Left ventricle myocardium inferior (tissue), 1 donor: ENCODE measurements at places on chromosomes 7 and 10. TPM values are rescaled to one million over a fixed set of nuclear protein-coding genes. Genes with fewer than 3 reads are reported as not detected.

BET1 gene
- total RNA-seq = 14.5 TPM

NPY gene
- total RNA-seq = not detected

DNA sequence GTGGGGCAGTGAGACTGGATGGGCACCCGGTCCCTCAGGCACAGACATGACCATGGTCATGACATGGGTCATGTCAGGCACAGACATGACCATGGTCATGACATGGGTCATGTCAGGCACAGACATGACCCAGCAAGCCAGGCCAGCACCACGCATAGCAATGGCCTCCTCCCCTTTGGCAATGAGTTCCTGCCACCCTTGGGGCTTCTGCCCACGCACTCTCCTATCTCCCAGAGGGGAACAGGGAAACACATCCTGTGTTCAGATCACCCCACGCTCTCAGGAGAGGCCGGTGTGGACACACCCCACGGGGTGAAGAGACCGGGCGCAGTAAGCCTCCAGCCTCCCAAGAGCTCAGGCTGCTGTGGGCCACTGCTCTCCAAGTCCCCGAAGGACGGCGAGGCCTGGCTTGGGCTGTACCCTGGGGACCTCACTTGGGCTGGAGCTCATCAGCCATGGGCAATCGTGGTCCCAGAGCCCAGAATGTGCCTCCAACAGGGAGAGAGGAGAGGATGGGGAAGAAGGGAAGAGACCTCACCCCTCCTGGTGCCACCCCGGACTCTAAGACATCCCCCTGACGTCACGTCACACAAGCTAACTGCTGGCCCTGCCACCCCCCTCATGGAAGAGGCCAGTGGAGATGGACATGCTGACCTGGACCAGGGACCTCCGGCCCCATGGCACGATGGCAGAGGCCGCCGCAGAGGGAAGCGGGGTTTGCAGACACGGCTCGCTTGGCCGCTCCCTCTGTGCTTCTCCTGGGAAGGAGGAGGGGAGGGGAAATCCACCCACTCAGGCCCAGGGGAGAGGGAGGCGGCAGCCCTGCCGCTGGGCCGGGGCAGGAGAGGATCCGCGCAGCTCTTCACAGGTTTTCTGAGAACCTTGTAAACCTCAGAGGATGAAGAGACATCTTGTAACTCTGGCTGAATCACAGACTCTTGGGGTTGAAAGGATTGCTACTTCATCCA lies 269.6 kb downstream of the ELFN1 start:
- DNase-seq = peak; percentile 19

GRCh38 chr7:76048668-76048988 lies 722 bp downstream of the MDH2 start:
- DNase-seq = no peak

GOLGA7B gene
- total RNA-seq = 0.60 TPM

DNA sequence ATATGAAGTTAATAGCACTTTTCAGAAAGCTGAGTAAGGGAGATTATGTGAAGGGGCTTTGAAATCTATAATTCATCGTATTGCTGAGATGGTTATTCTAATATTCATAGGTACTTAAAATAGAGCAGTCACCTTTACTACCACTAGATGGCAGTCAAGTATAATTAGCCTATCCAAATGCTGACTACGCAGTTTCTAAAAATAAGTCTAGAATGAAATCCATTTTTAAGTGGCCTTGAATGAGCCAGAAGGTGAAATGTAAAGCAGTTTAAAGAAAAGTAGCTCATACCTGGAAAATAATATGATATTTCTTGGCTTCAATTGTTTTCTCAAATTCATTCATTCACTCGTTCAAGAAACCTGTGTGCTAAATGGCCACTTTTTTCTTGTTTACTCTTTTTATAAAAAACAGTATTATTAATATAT lies 1277.1 kb downstream of the GATA3 start:
- no peak for DNase-seq

GRCh38 chr7:81190997-81191768 lies 272.3 kb upstream of the SEMA3C start:
- DNase-seq = no peak

DNA sequence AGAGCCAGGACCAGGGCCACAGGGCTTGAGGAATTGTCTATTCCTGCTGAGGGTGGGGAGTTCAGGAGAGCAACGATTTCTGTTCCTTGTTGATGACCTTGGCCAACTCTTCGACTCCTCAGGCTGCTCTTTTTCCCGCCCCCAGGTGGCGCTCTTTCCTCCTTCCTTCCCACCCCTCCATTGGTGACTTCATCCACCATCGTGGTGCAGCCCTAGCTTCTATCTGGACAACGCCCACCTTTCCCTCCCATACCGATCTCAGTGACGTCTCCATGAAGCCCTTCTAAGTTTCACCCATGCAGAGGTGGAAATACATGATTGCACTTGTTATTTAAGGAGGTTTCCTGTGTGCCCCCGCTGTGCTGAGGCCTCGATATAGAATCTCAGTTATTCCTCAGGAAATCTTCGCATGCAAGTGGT lies 22.1 kb upstream of the CARD11 start:
- DNase-seq = no peak

- DNase-seq = no peak
Measured at GRCh38 chr7:1961701-1962276, 271.0 kb downstream of the MAD1L1 start.

DNA sequence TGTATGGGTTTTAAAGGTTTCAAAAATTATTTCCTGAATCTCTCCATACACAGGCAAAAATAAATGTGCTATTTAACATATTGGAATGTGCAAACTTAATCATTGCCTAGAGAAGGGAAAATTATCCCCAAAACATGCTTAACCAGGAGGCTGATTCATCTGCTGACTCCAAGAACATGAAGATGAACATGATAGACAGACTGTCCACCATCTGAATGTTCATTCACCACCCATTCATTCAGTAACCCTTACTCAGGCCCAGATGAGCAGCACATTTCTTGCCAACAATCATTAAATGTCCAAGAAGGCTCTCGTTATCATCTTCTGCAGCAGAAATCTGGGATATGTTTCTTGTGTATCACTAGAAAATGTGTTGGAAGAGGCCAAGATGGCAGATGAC lies 110.6 kb downstream of the PPP1R9A start:
- no peak for DNase-seq

IKZF5 gene
- total RNA-seq = 12.9 TPM

ARHGAP22 gene
- total RNA-seq = 3.8 TPM

- DNase-seq = peak; percentile 47
Measured at GRCh38 chr10:59709395-59710125, at the start of gene SLC16A9. SLC16A9 (minus strand) TSS chr10:59709850; CDS start chr10:59684291, 25,559 bp downstream.

DNA sequence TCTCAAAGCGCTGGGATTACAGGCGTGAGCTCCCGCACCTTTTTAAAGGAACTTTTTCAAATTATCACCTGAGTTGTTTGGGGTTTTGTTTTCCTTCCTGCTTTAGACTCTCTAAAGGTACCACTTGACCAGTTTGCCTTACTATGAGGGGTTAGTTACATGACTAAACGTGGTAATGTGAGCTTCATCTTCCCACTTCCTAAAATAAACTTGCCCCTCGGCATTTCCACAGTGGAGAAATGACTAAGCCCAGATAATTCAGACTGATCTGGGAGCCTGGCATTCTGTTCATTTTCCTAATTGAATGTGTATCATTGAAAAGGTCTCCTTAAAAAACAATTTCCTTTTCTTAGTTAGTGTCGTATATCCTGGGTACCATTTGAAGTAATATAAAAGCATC lies 163.4 kb downstream of the PLXDC2 start:
- DNase-seq = no peak

GRCh38 chr10:9868499-9868898 lies 1149.2 kb upstream of the CELF2 start:
- no peak for DNase-seq

DNA sequence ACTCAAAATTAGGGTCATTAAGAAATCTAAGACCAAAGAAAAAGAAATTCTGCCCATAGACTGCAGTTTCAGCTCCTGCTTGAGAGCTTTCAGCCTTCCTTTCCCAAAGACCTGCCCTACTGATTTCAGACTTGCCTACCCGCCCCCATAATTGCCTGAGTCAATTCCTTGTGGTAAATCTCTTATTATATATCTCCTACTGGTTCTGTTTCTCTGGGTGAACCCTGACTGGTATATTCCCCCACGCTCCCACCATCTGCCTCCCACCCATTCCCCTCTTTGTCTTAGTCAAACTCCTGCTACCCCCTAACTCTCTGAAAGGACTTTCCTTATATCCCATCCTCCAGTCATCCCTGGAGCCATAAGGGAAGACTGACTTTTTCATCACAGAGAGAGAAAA lies 64.7 kb upstream of the MET start:
- no peak for DNase-seq

WEE2 gene
- not detected for total RNA-seq

GRCh38 chr10:70286616-70287015 lies 2.8 kb upstream of the NPFFR1 start:
- no peak for DNase-seq

TAS2R4 gene
- 0.25 TPM for total RNA-seq

- DNase-seq = no peak
Measured at GRCh38 chr10:95429639-95430038, 131.5 kb downstream of the SORBS1 start.

MTG1 gene
- total RNA-seq = 14.0 TPM

DNA sequence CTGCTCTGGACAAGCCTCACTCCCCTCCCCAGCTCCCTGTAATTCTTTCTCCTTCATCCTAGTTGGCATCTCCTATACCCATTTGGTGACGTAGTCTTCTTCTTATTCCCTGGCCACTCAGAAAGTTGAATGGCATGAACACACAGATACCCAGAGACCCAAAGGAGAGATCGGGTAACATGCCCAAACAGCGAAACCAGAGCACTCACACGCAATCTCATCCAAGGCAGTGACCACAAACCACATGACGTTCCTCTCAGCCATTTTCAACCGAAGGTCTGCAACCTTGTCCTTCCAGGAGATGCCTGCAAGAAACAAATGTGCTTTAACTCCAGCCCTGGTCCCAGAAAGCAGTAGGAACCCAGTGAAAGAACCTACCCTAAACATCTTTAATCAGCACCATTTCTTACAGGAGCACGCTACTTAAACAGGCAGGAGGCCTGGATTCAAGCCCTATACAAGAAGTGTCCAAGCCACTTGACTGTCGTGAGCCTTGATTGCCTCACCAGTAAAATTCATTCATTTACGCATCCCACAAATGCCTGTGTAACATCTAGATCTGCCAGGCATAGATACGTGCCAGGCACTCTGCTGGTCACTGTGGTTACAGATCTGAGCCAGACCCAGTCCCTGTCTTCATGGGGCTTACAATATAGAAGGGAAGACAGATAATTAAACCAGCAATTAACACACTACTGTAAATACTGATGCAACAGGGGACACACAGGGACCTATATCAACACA lies 37.1 kb downstream of the XPNPEP1 start:
- no peak for DNase-seq

DNA sequence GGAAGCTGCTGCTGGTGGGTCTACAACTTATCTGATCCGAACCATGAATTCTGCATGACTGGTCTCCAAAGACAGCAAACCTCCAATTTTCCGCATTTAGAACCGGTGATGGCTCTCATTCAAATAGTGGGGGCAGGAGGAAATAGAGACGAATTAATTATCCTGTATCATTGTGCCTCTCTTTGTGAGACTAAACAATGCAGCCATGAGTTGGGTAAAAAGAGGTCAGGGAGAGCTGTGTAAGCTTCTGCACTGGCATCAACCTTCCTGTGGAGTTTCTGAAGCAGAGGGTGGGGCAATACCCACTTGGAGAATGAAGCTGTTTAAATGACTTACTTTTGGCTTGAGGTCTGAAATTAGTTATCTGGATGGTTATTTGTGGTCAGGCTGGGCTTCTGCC lies 266.4 kb downstream of the SORCS3 start:
- DNase-seq = no peak

IRF5 gene
- total RNA-seq = 2.2 TPM

LBX1 gene
- total RNA-seq = not detected

GRCh38 chr7:79292834-79293233 lies 160.6 kb downstream of the MAGI2 start:
- no peak for DNase-seq

DNA sequence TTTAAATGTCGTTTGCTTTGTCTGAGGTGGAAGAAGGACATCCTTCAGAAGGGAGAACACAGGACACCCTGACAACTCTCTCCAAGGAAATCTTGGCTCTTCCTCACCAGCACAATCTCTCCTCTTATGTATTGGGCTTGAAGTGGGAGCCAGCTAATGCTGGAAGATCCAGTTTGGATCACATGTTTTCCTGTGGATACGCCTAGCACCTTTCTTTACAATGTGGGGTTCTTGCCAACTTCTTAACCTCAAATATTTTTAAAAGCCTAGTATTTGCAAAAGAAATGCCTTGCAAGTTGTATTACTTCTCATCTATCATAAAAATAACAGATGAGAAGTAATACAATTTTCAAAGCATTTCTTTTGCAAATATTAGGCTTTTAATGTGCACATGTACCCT lies 76.4 kb downstream of the FRMD4A start:
- DNase-seq = no peak

DNA sequence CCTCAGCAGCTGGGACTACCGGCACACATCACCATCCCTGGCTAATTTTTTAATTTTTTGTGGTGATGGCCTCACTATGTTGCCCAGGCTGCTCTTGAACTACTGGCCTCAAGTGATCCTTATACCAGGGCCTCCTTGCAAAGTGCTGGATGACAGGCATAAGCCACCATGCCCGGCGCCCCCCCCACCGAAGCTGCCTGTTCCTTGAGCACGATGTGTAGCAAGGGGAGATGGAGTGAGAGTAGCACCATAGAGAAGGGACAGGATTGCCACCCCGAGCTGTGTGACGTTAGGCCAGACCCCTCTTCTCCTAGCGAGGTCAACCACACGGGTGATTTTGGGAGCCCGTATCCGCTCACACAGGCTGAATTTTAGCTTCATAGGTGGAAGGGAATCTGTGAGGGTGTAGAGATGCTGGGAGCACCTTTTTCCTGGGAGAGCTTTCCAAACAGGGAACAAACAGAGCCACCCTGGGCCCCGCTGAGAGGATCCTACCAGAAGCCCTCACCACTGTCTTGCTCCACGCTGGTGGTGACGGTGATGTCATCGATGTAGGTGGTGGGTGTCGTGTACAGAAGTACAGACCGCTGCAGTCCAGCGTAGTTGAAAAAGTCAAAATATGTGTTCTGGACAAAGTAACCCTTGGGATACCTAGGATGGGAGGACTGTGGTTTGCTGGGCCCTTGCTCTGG lies 3.0 kb downstream of the GUSB start:
- DNase-seq = no peak

DNA sequence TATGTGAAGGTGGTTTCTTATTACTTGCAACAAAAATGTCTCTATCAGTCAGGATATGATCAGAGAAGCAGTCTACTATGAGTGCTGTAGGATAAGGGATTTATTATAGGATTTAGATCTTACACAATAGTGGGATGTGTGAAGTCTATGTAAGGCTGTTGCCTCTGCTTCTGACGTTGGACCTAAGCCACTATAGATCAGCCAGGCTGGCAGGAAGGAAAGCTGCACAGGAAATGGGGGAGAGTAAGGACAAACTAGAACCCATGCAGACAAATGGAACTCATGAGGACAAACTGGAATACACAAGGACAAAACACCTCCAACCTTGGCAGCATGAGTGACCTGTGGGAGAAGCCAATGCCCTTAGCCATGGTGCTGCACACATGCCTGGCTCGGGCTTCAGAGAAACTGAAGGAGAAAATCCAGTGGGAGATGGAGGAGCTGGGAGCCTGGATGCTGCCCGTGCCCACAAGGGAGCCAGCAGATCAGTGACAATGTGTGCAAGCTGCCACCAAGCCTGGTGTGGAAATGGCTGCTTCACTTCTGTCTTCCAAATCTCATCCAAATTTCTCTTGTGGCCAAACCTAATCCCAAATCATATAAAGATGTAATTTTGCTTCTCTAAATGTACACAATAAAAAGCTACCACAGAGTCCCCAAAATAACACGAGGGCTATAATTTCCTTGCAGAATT lies 147.0 kb upstream of the PCGF5 start:
- DNase-seq = no peak

NEUROG3 gene
- total RNA-seq = not detected

GRCh38 chr10:115936926-115937767 lies 335.9 kb downstream of the GFRA1 start:
- DNase-seq = no peak

FGL2 gene
- 10.6 TPM for total RNA-seq
